MV-4-11 (cell line): ENCODE measurements at places on chromosomes 4 and X.
A peak's percentile ranks its signal among the peaks of the same experiment; 100 is the strongest.

- peak; percentile 31 for DNase-seq
These were observed 114.0 kb downstream of the RBM47 start for GRCh38 chr4:40515398-40516293.

GRCh38 chr4:94534401-94535312 is 82.9 kb downstream of the PDLIM5 start:
- peak; percentile 90 for DNase-seq

DNA sequence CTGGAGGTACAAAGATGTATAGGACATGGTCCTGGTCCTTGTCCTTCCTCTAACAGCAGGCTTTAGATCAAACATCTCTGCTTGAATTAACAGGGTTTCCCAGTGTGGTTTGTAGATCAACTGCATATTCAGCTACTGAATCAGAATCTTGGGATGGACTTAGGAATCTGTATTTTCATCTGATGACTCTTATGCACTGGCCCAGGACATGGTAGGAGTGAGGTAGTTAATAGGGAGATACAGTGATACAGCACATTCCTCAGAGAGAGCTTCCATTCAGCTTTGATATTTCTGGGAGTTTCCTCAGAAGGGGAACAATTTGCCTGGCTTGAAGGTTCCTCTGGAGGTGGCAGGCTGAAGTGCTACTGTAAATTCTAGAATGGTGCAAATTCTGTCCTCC is 203.1 kb downstream of the LARP7 start:
- no peak for DNase-seq

GRCh38 chrX:107718156-107718621 is 57.4 kb downstream of the TSC22D3 start:
- DNase-seq, result peak; percentile 56

- DNase-seq, result peak; percentile 9
These were observed 42.1 kb downstream of the TRIM61 start for GRCh38 chr4:164935363-164935762.

- no peak for DNase-seq
These were observed 118.3 kb upstream of the ATOH1 start for GRCh38 chr4:93710101-93710846.

DNA sequence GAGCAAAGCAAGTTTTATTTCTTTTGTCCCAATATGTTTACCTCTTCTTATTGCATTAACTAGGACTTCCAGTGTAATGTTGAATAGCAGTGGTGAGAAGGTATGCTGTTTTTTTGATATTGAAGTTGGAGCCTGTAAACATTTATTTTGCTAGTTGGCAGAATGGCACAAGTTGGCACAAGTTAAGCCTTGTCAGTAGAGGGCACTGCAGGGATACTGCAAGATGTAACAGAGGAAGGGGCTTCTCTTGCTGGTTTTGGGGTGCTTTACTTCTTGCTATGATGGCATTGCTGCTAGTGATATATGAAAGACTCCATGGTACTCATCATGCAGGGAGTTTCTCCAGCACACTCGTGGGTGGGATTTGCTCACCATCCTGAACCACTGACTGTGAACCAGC is 327.3 kb upstream of the ARX start:
- no peak for DNase-seq

- no peak for DNase-seq
These were observed 76.7 kb upstream of the TMEM150C start for GRCh38 chr4:82638479-82638878.

- no peak for DNase-seq
These were observed 27.6 kb downstream of the MCF2 start for GRCh38 chrX:139680356-139680755.

DNA sequence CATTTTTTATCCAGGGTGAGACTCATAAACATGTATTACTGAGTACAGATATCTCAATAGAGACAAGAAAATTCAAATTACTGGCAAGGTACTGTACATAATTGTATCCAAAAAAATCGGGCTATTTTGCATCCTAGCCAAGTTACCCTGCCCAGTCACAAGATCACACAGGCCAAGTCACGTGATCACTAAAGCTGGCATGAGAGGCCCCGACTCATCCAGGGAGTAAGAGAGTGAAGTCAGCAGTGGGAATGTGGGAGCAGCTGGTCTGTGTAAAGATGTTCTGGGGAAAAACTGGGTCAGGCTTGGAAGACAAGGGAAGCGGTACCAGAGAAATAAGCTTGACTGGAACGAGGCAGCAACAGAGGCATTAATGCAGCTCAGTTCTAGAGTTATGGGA is 119.3 kb upstream of the STS start:
- DNase-seq, result no peak

- no peak for DNase-seq
These were observed 38.7 kb upstream of the FGF2 start for GRCh38 chr4:122787940-122788339.

GRCh38 chr4:76535603-76536372 is 100.8 kb downstream of the SHROOM3 start:
- no peak for DNase-seq

- DNase-seq, result peak; percentile 40
These were observed 208.4 kb downstream of the NWD2 start for GRCh38 chr4:37452952-37453280.
